ENCODE measurements at places on chromosomes 13 and 19.

DNA sequence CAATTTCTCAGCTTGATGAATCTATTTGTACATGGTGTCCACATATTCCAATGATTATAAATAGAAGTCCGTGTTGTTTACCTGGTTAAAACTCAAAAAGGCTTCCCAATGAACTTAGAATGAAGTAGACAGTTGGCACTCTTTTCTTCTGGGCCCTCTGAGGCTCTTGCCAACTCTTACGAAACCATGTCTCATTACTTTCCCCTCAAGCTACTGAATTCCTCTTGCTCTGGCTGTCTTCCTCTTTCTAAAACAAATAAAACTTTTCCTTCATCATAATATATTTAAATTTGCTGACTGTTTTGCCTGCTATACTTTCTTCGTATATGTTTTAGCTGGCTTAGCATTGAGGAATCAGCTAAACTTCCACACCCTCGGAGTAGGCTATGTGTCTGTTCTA is 139.7 kb downstream of the SLITRK6 start:
- no peak for DNase-seq

- no peak for DNase-seq
Measured at GRCh38 chr19:33389421-33390100, 16.1 kb downstream of the CEBPG start.

DNA sequence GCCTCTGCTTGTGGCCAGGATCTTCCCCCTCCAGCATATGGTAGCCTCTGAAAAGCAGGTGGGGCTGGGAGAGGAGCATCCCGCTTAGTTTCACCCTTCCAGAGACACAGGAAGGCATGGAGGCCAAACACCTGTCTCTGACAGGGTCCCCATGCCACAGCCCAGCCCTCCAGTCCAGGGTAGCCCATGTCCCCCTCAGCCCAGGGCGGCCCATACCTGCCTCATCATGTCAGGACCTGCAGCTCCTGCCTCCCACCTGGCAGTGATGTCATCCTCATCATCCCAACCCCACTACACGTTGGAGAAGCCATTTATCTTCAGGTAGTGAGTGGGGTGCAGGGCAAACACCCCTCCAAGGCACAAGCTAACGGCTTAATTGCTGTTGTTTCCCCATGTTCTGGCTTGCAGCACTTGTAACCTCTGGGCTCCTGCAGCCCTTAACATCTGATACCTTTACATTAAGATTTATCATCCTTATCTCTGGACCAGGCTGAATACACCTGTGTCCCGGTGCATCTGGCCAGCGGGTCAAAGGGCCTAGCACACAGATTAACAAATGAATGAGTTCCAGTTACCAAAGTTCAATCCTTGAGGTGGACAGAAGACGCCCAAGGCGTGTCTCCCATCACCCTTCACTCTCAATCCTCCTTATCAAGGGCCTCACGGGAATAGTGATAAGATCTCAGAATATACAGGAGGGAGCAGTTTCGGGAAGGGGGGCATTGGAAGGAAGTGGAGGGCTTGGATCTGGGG is 22.2 kb downstream of the ZNF175 start:
- DNase-seq = no peak

DNA sequence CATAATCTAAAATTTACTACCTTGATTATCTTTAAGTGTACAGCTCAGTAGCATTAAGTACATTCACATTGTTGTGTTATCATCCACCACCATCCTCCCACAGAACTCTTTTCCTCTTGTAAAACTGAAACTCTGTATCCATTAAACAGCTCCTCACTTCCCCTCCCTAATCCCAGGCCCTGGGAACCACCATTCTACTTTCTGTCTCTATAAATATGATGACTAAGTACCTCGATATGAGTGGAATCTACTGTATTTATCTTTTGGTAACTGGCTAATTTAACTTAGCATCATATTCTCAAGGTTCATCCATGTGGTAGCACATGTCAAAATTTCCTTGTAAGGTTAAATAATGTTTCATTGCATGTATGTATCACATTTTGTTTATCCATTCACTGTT is 49.0 kb upstream of the POMP start:
- DNase-seq = no peak
